Osteoblast (primary cell): ENCODE measurements at places on chromosomes 5 and 9. TPM values are rescaled to one million over a fixed set of nuclear protein-coding genes. Genes with fewer than 3 reads are reported as not detected.
A peak's percentile ranks its signal among the peaks of the same experiment; 100 is the strongest.

- H3K27me3 ChIP-seq = no peaks in the 10 kb centered on the region
- H3K4me1 ChIP-seq = peaks cover 19% of the 10 kb centered on the region
- H3K4me3 ChIP-seq = no peak overlapping the region
Observed at GRCh38 chr5:142428036-142428772, 103.4 kb upstream of the SPRY4 start.

MAT2B gene
- 46.7 and 52.2 TPM in 2 replicates for total RNA-seq

- no peaks in the 10 kb centered on the region for H3K4me1 ChIP-seq
- no peaks in the 10 kb centered on the region for H3K36me3 ChIP-seq
- H3K4me3 ChIP-seq = no peak overlapping the region
- peak; percentile 34 for DNase-seq
- H3K27me3 ChIP-seq = peaks cover 37% of the 10 kb centered on the region
Observed at GRCh38 chr9:130986356-130986965, 22.5 kb upstream of the LAMC3 start.

DNA sequence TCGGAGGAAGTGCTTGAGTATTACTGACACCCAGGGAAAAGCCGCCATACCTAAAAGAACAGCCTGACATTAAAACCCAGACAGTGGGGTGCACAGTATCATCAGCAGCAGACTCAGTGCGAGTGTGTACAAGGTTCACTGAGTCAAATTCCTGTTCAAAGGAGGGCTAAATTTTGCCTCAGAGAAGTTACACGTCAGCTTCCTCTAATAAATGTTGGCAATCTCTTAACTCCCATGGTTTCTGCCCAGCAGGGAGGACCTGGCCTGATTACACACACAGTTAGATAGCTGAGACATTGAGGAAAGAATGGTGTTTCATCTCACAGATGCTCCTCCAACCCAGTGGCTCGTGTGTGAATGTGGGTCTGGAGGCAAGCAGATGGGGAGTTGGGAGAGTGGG is 38.2 kb downstream of the NIPSNAP3B start:
- H3K27ac ChIP-seq = no peak overlapping the region
- H3K4me3 ChIP-seq = no peak overlapping the region
- no peak for DNase-seq
- H3K36me3 ChIP-seq = peaks cover 32% of the 10 kb centered on the region
- no peaks in the 10 kb centered on the region for H3K4me1 ChIP-seq
- H3K27me3 ChIP-seq = no peaks in the 10 kb centered on the region

GRCh38 chr5:174916227-174916626 is 191.8 kb downstream of the MSX2 start:
- no peaks in the 10 kb centered on the region for H3K4me1 ChIP-seq
- no peak overlapping the region for H3K4me3 ChIP-seq
- H3K36me3 ChIP-seq = no peaks in the 10 kb centered on the region
- no peaks in the 10 kb centered on the region for H3K27me3 ChIP-seq
- H3K27ac ChIP-seq = no peak overlapping the region

GRCh38 chr5:17054911-17055310 is 118.8 kb upstream of the MYO10 start:
- DNase-seq = no peak
- no peaks in the 10 kb centered on the region for H3K36me3 ChIP-seq
- H3K4me1 ChIP-seq = peaks cover 4% of the 10 kb centered on the region

DNA sequence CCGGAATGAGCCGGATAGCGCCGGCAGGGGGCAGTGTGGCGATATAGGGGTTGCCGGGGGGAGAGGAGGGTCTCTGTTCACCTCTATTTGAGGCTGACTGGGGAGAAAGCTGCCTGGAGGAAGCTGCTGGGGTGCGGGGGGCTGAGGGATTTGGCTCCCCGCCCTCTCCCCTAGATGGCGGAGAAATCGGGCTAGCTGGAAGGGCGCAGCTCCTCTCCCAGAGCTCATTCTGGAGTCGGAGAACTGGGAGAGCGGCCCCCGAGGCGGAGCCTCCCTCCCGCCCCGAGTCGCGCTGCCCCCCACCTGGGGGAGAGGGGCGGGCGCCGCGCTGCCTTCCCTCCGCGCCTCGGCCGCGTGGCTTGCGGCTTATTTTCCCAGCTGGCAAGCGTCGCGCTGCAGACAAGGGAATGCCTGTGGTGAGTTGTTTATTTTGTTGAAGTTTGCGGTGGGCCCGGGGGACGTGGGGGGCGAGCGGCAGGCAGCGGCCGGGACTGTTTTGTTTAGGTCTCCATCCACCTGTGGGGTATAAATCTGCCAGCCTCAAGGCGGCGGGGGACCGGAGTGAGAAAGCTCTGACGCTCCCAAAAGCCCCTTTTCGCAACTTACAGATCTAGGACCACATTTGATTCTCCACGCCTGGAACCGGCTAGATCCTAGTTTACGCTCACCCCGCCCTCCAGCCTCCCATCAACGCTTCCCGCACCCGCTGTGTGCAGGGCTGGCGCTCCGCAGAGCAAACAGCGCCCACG is 4.1 kb upstream of the RGMB start:
- DNase-seq = peak; percentile 92
- peak overlapping the region; percentile 87 for H3K27ac ChIP-seq
- H3K36me3 ChIP-seq = peaks cover 1% of the 10 kb centered on the region
- peak overlapping the region; percentile 78 for H3K4me3 ChIP-seq
- peaks cover 22% of the 10 kb centered on the region for H3K4me1 ChIP-seq
- no peaks in the 10 kb centered on the region for H3K27me3 ChIP-seq

GRCh38 chr5:16570121-16570815 is 46.5 kb downstream of the RETREG1 start:
- no peak overlapping the region for H3K27ac ChIP-seq
- DNase-seq = no peak

- H3K27ac ChIP-seq = no peak overlapping the region
- no peaks in the 10 kb centered on the region for H3K36me3 ChIP-seq
- H3K4me1 ChIP-seq = peaks cover 6% of the 10 kb centered on the region
- no peaks in the 10 kb centered on the region for H3K27me3 ChIP-seq
- DNase-seq = no peak
Observed at GRCh38 chr5:10303699-10304170, 4.0 kb downstream of the CMBL start.

COMMD10 gene
- 29.7 and 30.4 TPM in 2 replicates for total RNA-seq

- DNase-seq = no peak
- no peaks in the 10 kb centered on the region for H3K27me3 ChIP-seq
- no peaks in the 10 kb centered on the region for H3K4me1 ChIP-seq
- H3K4me3 ChIP-seq = no peak overlapping the region
- no peaks in the 10 kb centered on the region for H3K36me3 ChIP-seq
Observed at GRCh38 chr5:85646641-85647040, 971.1 kb upstream of the COX7C start.

DNA sequence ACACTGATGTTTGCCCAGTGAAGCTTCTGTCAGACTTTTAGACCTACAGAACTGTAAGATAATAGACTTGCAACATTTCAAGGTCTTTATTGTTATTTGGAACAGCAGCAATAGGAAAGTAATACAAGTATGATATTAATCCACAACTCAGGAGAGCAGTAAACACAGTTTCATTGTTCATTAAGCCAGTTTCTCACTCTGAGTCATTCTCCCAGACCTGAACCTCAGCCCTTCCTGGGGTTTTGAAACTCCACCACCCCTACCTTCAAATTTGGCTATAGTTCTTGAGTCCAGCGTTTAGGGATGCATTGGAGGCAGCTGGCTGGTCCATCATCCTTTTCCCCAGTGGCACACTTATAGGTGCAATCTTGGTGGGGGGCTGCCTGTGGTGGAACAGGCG is 203.2 kb downstream of the RAB3C start:
- no peaks in the 10 kb centered on the region for H3K27me3 ChIP-seq
- no peak overlapping the region for H3K27ac ChIP-seq
- no peak for DNase-seq
- H3K36me3 ChIP-seq = no peaks in the 10 kb centered on the region
- no peaks in the 10 kb centered on the region for H3K4me1 ChIP-seq

GRCh38 chr5:22465177-22465576 is 388.0 kb downstream of the CDH12 start:
- no peaks in the 10 kb centered on the region for H3K27me3 ChIP-seq
- DNase-seq = no peak

GADD45G gene
- total RNA-seq = under 0.01 and 0.88 TPM in 2 replicates

DNA sequence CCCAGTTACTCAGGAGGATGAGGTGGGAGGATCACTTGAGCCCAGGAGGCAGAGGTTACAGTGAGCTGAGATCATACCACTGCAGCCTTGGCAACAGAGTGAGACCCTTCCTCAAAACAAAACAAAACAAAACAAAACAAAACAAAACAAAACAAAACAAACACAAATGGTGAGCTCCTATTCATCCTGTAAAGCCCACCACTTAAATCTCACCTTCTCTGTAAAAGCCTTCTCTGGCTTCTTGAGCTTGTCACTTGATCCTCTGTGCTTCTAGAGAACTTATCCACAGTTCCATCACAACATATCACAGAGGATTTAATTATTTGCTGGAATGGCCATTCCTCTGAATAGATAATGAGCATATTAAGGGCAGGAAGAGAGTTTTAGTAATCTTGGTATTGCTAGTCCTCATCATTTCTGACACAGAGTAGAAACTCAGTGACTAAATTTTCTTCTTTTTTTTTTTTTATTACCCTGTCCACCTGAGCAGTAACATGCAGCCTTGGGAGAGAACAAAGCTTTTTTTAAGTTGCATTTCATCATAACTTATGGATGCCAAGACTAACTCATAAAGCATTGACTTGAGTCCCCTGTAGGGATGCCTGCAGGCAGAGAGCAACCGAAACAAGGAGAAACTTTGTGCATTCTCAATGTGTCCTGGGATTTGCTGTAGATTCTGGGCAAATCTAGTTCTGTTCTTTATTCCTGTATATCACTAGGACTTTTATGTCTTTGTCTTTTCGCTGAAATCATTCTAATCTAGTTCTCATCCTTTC is 13.0 kb upstream of the HSPA9 start:
- H3K4me3 ChIP-seq = no peak overlapping the region
- no peak overlapping the region for H3K27ac ChIP-seq
- peaks cover 3% of the 10 kb centered on the region for H3K27me3 ChIP-seq
- no peaks in the 10 kb centered on the region for H3K4me1 ChIP-seq

SLC46A2 gene
- total RNA-seq = under 0.01 TPM in 1 of 2 replicates, not detected in the other

DNA sequence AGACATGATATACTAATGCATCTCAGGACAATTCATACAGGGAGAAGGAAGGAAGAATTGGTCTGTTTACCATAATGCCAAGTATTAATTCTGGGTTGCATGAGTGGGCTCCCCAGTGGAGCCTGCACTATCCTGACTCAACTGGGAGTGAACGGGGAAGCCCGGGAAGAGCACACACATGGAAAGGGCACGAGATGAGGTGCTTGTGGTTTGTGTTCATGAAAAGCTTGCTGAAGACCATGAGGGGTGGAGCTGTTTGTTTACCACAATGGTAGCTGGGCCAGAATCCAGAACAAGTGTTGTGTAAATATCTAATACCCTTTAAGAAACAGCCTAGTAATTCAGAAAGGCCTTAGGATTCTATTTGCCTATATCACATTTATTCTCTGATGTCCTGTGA is 44.6 kb downstream of the POC5 start:
- no peaks in the 10 kb centered on the region for H3K27me3 ChIP-seq
- no peak overlapping the region for H3K4me3 ChIP-seq

DNA sequence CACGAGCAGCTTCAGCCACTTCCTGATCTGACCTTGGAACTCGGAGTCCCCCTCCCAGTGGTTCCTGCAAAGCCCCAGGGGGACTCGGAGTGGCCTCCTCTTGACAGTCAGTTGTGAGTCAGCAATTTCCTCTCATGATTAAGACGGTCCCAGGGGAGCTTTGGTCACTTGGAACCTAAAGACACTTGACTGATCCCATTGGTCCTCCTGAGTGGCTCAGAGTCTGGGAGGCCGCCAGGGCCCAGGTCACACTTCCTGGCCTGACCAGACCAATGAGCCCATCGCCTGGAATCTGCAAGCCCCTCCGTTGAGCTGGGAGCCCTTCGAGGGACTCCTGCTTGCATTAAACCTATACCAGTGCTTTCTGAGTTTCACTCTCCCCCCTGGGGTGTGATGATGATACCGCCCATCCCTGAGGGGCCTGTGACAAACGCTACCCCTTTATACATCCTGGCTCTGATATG is 29.1 kb downstream of the TSPAN17 start:
- no peaks in the 10 kb centered on the region for H3K36me3 ChIP-seq
- peak; percentile 96 for DNase-seq
- H3K4me3 ChIP-seq = no peak overlapping the region
- H3K4me1 ChIP-seq = peaks cover 10% of the 10 kb centered on the region
- no peak overlapping the region for H3K27ac ChIP-seq

- H3K27ac ChIP-seq = no peak overlapping the region
- DNase-seq = peak; percentile 93
- no peak overlapping the region for H3K4me3 ChIP-seq
- H3K36me3 ChIP-seq = no peaks in the 10 kb centered on the region
- H3K4me1 ChIP-seq = peaks cover 11% of the 10 kb centered on the region
Observed at GRCh38 chr9:113509463-113509862, 45.9 kb downstream of the RGS3 start.

DNA sequence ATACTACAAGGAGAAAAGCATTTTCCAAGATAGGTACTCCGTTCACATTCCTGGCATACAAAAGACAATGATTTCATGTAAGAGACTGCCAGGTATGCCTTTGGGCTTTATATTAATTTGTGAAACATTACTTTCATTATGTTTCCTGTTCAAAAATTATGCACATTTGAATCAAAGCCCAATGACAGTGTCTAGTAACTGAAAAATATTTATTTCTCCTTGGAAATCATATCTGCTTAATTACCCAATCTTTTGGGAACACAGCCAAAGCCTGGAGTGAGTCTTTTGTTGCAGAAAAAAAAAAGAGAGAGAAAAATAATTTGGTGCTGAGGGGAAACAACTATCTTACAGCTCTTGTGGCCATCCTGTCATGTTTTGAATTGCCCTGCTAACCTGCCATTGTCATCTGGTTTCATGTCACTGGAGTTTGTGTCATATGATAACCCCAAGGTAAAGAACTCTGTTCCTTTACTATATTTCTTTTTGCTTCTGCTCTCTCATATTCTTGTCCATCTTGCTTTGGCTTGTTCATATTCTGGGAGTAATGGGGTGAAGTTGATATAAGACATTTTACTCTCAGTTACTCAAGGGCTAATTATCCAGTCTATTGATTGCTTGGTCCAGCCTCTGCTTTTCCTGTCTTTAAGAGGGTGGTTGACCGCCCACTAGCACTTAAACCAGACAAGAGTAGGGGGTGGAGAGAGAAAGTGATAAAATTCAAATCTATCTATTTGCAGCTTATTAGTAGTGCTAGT is 238.3 kb upstream of the NUDT12 start:
- H3K27ac ChIP-seq = peak overlapping the region; percentile 24
- DNase-seq = no peak
- no peak overlapping the region for H3K4me3 ChIP-seq
- peaks cover 13% of the 10 kb centered on the region for H3K4me1 ChIP-seq
- no peaks in the 10 kb centered on the region for H3K36me3 ChIP-seq

GRCh38 chr9:115635680-115636383 is 517.8 kb upstream of the PAPPA start:
- H3K27me3 ChIP-seq = no peaks in the 10 kb centered on the region
- H3K36me3 ChIP-seq = no peaks in the 10 kb centered on the region
- H3K4me3 ChIP-seq = no peak overlapping the region
- H3K4me1 ChIP-seq = peaks cover 15% of the 10 kb centered on the region

- peaks cover 42% of the 10 kb centered on the region for H3K4me1 ChIP-seq
- H3K4me3 ChIP-seq = no peak overlapping the region
- no peaks in the 10 kb centered on the region for H3K27me3 ChIP-seq
Observed at GRCh38 chr5:149172261-149172660, 31.0 kb downstream of the ABLIM3 start.

DNA sequence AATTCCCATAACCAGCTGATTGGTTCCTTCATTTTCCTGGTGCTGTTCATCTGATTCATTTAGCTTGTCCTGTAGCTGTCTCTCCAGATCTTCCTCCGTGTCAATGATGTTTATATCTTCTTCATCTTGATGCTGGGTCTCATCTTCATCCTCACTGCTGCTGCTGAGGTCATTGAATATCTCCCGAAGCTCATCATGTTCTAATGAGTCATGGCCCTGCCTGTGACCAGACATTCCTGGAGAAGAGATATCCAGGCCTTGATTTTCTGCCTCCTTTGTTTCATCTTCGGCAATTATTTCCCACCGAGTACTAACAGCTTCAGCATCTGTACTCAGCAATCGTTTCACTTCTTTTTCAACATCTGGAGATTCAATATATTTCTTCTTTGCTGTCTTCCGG is 1.4 kb downstream of the TAF7 start:
- peak overlapping the region; percentile 90 for H3K4me3 ChIP-seq
- H3K36me3 ChIP-seq = peaks cover 38% of the 10 kb centered on the region
- no peaks in the 10 kb centered on the region for H3K27me3 ChIP-seq
